Fibroblast of lung (primary cell): ENCODE measurements at places on chromosomes 13 and 19. TPM values are rescaled to one million over a fixed set of nuclear protein-coding genes. Genes with fewer than 3 reads are reported as not detected.

DNA sequence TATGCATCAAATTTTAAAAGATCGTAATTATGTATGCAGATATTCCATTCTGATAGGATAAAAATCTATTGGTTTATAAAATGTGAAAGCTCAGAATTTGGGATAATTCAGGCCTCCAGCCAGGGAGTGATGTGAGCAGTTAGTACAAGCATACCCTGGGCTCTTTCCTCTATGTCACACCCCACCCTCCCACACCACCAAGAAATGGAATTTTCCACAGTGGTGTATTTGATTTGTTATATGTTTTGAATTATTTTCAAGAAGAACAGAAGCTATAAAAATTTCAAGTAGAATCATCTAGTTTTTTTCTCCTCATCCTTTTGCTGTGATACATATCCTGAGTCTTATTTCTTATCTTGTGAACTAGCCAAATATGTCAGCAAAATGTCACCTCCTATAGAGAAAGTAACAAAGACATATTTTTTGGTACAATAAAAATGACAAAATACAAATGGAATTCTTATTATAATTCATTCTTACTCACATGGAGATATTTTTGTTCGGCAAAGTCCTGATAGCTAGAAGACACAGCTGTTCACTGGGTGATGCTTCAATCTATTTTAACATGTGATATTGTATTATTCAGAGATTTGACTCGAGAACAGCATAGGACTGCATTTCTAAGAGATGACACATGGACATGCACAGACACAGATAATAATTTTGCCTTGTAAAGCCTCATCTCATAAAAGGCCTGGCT, 61.2 kb upstream of the FRY start:
- DNase-seq = peak; percentile 51

DNA sequence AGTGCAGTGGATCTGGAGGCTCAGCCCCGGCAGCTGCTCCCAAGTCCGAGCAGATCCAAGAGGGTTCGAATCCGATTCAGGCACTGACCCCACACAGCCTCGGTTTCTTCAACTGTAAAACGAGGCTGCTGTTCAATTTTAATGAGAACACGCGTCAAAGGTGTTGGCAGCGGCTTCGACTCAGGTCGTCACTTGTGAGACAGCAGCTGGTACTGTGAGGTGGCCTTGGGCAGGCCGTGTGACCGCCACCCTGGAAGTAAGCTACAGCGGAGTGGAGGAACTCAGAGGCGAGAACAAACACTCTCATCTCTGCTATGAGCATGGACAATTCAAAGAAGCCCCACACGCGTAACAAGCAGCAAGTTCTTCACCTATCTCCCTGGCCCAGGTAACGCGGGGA, 9.7 kb downstream of the MAP2K2 start:
- DNase-seq = no peak

- DNase-seq = no peak
These were observed 209.9 kb downstream of the TEX29 start for GRCh38 chr13:111530137-111530870.

- no peak for DNase-seq
These were observed 474.9 kb upstream of the MIR17HG start for GRCh38 chr13:90872491-90873025.

DNA sequence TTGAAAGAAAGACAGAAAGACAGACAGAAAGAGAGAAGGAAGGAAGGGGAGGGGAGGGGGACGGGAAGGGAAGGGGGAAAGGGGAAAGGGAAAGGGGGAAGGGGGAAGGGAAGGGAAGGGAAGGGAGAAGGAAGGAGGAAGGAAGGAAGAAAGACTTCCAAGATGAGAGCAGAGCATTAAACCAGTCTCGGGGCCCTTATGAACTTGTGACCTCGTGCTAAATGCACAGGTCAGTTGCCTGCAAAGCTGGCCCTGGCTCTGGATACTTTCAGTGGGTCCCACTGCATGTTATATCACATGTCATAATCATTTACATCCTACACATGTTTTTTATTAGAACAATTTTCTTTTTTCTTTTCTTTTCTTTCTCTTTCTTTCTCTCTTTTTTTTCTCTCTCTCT, 24.2 kb upstream of the ABCC4 start:
- no peak for DNase-seq

DNA sequence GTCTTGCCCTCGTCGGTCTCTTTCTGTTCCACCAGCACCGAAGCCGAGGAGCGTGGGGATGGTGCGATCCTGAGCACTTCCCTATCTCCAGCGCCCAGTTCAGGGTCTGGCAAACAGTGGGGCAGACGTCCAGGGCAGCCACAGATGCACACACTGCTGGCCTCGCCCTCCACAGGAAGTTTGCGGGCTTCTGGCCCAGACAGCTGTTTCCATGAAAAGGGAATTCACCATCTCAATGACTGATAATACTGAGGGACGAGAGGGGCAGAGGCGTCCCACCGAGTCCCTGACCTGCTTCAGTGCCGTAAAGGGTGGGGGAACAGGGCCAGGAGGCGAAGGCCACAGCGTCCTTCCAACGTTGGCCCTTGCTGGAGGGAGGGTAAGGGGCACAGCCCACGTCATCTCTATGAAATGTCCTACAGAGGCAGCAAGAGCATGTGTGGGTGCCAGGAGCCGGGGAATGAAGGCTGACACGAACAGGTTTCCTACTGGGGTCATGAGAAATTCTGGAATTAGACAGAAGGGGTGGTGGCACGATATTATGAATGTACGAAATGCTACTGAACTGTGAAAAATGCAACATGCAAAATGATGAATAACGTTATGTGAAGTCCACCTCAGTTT, 19.5 kb downstream of the SHC2 start:
- DNase-seq = no peak

- no peak for DNase-seq
These were observed 13.6 kb downstream of the CSNK1A1L start for GRCh38 chr13:37091835-37092234.

- peak; percentile 94 for DNase-seq
These were observed 3.8 kb downstream of the PPP1R12C start for GRCh38 chr19:55113570-55114039.

TEX101 gene
- not detected in 2 replicates for total RNA-seq

GRCh38 chr19:3186891-3187661, 1.3 kb downstream of the NCLN start:
- no peak for DNase-seq

- DNase-seq = peak; percentile 50
These were observed 537.2 kb downstream of the LIG4 start for GRCh38 chr13:107678075-107678689.

KLK14 gene
- not detected in 2 replicates for total RNA-seq

THAP8 gene
- 3.6 and 5.1 TPM in 2 replicates for total RNA-seq

- DNase-seq = no peak
These were observed 1.7 kb upstream of the IFT88 start for GRCh38 chr13:20565115-20565736.
